ENCODE measurements at places on chromosomes 7 and 10.

DNA sequence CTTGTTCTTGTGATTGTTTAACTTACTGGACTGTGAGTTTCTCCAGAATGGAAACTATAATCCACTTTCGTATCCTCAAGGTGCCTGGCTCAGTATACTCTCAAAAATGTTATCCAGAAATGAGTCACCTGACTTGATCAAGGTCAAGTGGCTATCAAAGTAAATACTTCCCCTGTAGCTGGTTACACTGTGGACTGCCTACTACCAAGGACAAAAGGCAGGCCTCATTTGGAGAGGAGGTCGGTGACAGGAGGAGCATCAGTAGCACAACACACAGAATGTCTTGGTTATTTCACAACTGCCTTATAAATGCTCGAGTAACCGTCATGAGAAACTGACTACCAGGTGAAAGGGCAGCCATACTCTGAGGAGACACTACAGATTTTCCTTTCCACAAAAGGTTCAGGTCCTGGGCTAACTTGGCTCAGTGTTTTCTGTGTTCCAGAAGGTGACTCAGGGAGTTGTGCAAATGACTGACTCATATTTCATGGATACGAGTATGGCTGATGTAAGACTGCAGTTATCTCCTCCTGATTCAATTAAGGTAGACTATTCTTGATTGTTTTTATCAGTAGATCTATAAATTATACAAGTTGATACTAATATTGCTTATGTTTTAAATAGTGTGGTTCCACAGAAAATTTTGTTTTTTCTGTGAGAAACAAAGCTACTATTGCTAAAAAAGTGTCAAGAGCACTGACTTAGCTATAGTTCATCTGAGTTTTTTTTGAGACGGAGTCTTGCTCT is 4.2 kb upstream of the CCNY start:
- DNase-seq: no peak

DNA sequence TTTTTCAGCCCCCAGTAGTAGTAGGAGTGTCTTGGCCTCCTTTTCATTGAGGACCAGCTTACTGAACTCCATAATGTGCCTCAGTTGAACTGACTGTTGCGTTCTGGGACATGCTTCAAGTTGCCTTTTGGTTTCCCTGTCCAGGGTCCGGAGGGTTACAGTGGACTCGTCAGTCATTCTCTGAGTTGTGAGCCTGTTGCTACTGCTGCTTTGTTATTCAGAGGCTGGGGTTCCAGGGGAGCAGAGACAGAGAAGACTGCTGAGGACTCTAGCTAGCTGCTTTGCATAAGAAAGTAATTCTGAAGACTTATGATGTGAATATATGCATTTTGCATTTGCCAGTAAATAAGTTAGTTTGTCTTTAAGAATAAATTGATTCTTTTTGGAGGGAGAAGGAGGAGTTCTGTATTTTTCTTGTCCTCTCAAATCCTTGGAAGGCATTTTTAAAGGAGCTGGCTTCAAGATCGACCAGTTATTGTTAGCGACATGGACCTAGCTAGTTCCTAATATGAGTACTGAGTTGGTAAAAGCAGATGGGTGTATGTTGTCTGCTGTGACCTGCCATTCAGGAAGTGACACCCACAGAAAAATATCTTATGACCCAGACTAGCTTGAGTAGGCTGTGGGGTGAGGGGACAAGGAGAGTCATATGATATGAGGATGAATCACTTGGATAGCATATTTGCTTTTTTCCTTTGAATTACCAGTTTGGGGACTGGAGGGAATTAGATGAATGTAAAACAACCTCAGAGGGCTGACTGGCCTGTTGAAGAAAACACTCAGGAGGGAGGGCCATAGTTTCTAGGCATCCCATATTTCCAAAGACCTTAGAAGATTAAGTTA is 8.3 kb downstream of the PI4K2A start:
- DNase-seq: peak; percentile 8

DNA sequence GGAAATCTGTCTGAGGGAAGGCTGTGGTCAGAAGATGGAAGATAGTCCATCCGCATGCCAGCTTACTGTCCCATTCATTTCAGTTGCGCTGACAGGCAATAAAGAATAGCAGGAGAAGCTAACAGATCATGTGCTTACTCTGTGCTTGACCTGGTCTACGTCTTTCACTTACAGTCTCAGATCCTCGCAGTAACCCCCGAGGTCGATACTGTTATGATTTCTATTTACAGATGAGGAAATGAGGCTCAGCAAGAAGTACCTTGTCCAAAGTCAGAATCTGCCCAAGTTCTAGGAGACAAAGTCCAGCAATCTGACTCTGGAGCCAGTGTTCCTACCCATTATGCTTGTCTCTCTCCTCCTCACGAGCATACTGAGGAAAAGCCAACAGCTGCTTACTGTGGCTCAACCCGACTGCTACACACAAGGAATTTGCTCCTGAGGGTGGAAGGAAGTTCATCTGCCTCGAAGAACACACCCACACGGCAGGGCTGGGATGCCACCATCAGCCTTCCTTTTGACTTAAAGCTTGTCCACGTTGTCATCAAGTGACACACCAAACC is 74.2 kb downstream of the MINPP1 start:
- no peak for DNase-seq

- DNase-seq: no peak
These were observed 38.1 kb upstream of the R3HCC1L start for GRCh38 chr10:98096316-98096715.

- no peak for DNase-seq
These were observed 113.3 kb downstream of the FANK1 start for GRCh38 chr10:126009650-126010049.

DNA sequence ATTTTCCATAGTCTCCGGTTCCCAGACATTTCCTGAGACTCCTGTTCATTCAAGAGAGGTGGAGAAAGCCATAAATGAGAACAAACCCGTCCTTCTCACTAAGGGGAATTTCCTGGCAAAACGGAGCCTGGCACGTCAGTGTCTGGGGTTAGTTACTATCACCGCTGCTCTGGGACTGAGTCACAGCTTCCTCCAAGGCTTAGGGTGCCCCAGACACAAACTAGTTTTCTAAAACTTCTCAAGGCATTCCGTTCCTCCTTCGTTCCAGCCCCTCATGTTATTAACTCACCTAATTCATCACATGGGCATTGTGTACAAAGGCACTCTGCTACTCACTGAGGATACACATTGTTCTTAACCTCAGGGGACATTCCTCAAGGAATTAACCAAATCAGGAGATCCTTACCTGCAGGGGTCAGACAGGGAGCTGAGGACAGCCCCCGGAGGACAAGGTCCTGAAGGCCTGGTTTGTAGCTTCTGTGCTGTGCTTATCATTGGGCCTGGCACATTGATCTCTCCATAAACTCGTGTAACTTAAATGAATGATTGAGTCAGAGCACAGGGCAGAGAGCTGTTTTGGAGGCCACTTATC is 103.0 kb upstream of the KLF6 start:
- peak; percentile 83 for DNase-seq

- DNase-seq: no peak
These were observed 141.4 kb downstream of the GRID1 start for GRCh38 chr10:86225103-86225782.

GRCh38 chr7:148433521-148434180 is 156.9 kb upstream of the C7orf33 start:
- DNase-seq: no peak

- DNase-seq: no peak
These were observed 105.8 kb downstream of the GPR158 start for GRCh38 chr10:25280573-25280972.

GRCh38 chr7:29194594-29195427 is at the start of gene CHN2:
Gene CHN2, plus strand, starts transcription at chr7:29194775.
- peak; percentile 72 for DNase-seq

GRCh38 chr10:113858541-113858940 is 4.1 kb downstream of the NHLRC2 start:
- no peak for DNase-seq

- DNase-seq: no peak
These were observed 239.4 kb downstream of the ARHGAP12 start for GRCh38 chr10:31689233-31689632.

DNA sequence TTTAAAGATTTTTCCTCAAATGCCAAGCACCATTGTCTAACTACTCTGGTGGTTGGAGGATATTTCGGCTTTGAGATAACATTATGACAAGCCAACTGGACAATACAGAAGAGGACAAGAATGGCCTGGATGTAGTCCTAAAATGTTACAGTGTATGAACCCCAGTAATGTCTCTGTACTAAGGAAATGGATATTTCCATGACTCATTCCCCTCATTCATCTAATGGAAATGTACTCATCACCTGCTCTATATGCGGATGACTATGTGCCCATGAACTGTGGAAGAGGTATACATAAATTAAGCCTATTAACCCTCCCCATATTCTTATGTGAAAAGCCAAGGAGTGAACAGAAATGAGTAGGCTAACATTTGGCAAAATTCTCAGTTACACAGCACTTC is 207.9 kb downstream of the CACNA2D1 start:
- DNase-seq: no peak

- DNase-seq: peak; percentile 73
These were observed 670 bp downstream of the TPK1 start for GRCh38 chr7:144835155-144835611.

DNA sequence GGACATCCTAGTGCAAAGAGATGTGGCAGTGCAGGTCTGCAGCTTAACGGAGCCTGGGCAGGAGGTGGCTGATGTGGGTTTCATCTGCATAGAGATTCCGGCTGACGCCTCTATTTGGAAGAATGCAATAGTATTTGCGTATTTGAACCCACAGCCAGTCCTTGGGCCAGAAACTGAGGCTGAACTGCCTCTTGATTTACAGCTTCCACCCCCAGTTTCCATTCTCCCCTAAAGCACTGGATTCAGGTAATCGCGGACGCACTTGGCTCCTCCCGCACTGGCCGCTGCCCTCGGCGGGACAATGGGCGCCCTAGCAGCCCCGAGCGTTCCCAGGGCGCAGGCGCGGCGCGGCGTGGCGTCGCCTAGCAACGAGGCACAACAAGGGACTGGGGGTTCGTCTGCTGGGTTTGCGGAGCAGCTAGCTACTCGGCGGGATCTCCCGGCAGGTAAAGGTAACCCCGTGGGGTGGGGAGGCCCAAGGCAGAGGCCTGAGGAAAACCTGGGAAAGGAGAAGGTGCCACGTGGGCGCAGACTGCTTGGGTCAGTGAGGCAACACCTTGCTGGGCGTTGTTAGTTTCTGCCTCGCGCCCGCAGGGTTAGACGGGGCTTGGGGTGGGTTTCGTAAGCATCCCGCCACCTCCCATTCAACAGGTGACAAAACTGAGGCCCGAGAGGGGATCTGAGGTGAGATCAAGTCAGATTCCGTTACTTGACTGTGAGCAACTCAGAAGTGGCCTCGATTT is at the start of gene ARMC3:
Gene ARMC3 (plus strand): TSS at position 393 of the 743 bp plus-strand sequence. CDS start 3,944 bp downstream, outside the sequence.
- DNase-seq: peak; percentile 81

GRCh38 chr10:74957285-74957961 is 131.0 kb downstream of the KAT6B start:
- DNase-seq: no peak

GRCh38 chr7:155872678-155873369 is 60.6 kb upstream of the SHH start:
- DNase-seq: no peak

GRCh38 chr7:142913051-142913450 is 20.5 kb downstream of the TRPV5 start:
- no peak for DNase-seq

GRCh38 chr10:123848564-123849457 is 42.8 kb downstream of the CPXM2 start:
- DNase-seq: no peak

DNA sequence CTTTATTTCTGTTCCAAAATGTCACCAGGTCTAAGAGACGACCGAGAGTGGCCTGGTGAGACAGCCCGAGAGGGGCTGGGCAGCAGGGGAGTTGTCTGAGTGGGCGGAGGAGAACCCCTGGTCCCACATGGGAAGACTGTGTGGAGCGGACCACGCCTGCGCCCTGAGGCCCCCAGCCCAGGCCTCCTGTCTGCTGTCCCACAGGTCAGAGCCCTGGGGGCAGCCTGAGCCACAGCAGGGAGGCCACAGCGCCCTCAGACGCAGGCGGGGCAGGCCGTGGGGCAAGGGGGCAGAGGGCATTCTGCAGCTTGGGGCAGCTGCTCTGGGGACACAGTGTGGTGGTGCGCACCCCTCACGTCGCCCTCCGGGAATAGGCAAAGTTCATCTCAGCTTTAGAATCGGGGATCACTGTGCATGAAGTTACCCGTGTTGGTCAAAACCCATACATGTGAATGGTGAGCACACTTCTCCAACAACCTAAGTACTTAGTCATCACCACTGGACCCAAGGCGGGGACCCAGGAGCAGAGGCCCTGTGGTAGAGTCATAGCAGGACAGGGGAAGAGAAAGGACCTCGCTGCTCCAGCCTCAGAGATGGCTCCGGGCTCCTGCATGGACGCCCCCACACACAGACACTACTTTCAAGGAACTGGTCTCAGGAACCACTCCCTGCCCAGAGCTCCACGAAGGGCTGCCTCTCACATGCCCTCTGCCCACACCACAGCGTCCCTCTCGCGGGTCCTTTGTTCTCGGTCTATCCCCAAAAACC is 214.7 kb downstream of the ELFN1 start:
- DNase-seq: no peak

- DNase-seq: no peak
These were observed 23.0 kb downstream of the DENND11 start for GRCh38 chr7:141679014-141679413.

- DNase-seq: peak; percentile 81
These were observed 742 bp downstream of the LMBR1 start for GRCh38 chr7:156892081-156892800.

DNA sequence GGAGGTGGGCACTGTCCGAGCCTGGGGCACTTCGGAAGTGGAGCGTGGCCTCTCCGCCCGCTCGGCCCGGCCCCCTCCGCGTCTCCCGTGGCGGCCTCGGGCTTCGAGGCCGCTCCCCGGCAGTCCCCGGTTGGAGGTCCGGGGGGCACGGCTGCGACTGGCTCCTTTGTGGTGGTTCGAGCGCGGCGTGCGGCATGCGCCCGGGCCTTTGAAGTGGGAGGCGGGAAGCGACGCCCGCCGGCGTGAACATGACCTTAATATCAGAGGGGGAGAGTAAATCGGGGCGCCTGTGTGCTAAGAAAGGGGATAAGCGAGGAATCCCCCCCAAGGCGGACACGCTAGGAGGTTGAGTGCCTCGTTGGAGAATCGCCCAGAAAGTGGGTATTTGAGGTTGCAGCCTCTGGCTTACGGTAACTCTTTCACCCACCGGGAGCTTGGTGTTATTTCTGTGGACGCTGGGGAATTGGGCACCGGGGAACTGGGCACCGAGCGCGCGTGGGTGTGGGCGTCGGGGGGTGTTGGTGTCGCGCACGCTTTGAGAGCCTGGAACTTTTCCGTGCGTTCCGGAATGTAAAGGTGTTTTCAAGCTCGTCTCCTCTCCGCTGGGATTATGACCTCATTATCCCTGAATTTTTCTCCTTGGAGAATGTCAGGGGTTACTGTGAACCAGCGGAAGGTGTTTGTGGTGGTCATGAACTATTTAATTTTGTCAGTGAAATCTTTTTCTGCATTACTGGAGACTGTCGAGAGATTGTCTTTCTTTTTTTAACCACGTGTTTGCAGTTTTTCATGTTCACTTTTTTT is 660 bp downstream of the SUV39H2 start:
- DNase-seq: peak; percentile 18

DNA sequence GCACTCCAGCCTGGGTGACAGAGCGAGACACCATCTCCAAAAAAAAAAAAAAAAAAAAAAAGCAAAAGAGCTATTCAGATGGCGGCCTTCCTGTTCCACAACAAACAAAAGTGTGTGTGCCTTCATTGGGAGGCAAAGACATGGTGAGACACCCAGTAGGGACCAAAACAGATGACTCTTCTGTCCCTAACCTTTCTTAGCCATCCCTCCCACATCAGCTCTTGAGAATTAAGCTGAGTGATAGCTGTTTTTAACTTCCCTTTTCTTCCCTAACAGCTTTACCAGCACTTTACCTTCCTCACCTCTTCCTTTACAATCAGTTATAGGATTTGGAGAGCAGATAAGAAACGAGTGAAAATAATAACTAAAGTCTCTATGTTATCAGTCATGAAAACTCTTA is 48.2 kb downstream of the ARMH3 start:
- no peak for DNase-seq
